IPS DF 6.9 (cell line): ENCODE measurements at places on chromosomes 11 and 22.
A peak's percentile ranks its signal among the peaks of the same experiment; 100 is the strongest.

DNA sequence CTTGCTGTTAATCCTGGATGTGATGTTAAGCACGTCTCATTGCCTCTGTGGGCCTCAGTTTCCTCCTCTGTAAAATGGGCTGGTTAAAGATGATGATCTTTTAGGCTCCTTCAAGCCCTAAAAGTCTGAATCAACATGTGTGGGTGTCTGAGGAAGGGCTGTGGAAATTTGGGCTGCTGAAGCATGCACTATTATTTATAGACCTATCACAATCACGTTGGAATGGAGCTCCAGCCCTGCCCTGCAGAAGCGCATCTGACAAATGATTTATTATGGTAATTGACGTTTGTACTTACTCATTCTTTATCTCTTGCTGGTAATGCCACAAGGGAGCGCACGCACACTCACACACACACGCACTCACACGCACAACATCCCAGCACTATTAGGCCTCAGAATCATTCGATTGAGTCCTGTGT, 20.4 kb downstream of the P2RX3 start:
- no peak for DNase-seq

DNA sequence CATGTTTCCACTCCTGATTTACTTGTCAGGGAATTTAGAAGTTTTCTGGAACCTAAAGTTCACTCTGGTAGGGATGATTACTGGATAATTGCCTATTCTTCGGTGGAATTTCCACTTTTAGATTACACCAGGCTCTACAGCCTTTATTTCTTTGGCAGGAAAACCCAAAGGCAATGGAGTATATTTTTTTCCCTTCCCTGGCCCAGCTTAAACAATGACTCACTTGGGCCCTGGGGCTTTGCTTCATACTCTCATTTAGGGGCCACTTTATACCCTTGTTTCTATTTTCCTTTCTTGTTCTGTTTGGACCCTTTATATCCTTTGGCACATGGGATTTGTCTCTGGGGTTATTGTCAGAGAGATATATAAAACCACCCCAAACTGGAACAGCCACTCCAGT, 114.7 kb downstream of the CSTPP1 start:
- no peak for DNase-seq

- no peak for DNase-seq
Observed at GRCh38 chr11:22479208-22479607, 141.0 kb downstream of the SLC17A6 start.

GRCh38 chr22:29642694-29643093, 39.3 kb downstream of the NF2 start:
- DNase-seq = no peak

GRCh38 chr11:93974759-93975158, 46.4 kb upstream of the HEPHL1 start:
- DNase-seq = no peak

DNA sequence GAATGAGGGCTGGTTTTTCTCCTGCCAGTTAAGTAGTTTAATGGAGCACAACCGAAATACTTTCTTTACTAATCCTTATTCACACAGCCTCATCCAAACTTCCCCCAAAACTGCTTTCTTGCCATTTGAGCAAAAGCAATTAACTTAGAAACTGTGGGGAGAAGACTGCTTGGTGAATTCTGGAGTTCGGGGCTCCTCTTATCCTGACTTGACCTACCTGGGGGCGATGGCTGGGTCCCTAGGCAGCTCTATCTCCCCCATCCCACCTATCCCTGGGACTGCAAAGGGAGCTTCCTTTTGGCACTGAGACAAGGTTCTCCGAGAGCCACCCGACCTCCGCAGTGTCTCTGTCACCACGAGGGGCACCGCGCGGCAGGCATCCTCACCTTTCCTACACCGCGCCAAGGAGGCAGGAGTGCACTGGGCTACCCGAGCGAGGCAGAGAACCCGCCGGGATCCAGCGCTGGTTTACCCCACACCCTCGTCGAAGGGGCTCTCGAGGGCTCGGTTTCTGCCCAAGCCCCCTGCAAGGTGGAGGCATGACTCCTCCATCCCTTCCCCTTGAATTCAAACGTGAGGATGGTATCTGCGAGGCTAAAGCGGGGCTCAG, 759 bp downstream of the DESI1 start:
- no peak for DNase-seq

- DNase-seq = no peak
Observed at GRCh38 chr11:128585498-128586238, 1.7 kb downstream of the ETS1 start.

- DNase-seq = no peak
Observed at GRCh38 chr22:23557036-23557435, 23.1 kb downstream of the IGLL1 start.

DNA sequence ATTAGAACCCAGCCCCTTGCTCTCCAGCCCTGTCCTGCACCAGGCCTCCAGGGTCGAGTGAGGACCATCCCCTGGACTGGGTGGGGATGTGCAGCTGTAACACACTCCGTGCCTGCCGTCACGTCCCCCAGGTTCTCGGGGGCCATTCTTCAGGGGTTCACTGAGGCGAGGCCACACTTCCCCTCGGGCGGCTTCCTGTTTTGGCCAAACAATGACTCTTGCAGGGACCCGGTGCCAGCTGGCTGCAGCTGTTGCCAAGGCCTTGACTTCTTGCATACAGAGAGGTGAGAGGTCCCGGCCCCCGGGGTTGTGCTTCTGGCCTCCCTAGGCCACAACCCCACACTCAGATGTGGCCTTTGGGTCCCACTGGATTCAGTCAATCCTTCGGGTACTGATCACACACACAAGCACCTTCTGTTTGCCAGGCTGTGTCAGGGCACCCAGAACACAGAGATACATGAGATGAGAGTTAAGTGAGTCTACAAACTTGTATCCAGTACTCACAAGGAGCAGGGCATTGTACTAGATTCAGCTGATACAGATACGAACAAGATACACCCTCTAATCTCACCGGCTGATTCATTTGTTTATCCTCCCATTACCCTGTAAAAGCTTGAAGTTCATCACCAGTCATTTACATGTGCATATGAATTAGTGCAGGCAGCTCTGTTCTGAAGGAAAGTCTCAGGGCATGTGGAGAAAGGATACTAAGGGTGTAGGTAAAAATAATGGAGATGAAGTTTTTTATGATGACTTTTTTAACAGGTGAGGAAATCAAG, 32.9 kb downstream of the LRRC32 start:
- DNase-seq = no peak

GRCh38 chr22:38970551-38970950, 11.6 kb upstream of the APOBEC3B start:
- no peak for DNase-seq

DNA sequence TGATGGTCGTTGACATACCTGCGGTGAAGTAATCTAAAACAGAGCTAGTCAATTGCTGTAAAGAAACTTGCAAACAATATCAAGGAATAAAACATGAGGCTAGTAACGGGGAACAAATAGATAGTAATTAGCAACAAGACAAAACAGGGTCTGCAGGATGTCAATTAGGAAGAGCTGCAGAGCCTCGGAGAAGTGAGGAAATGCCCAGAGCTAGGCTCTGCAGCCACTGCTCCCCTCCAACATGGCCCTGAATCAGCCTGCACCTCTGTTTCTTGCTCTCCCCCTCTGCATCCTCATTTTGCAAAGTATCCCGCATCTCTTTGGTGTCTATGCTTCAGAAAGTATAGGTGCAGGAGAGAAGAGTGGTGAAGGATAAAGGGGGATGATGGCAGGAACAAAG, 507.4 kb upstream of the FAT3 start:
- peak; percentile 20 for DNase-seq

GRCh38 chr11:67345920-67346819, 7.2 kb downstream of the POLD4 start:
- DNase-seq = no peak

- DNase-seq = no peak
Observed at GRCh38 chr22:49935561-49935960, 17.1 kb downstream of the CRELD2 start.
